ENCODE measurements at places on chromosomes 7 and 10. TPM values are rescaled to one million over a fixed set of nuclear protein-coding genes. Genes with fewer than 3 reads are reported as not detected.
A peak's percentile ranks its signal among the peaks of the same experiment; 100 is the strongest.

The CYP3A7 gene
- 3.0 TPM for total RNA-seq

GRCh38 chr10:48678041-48678440 lies 6.6 kb upstream of the WDFY4 start:
- no peak overlapping the region for H3K27ac ChIP-seq
- no peak overlapping the region for H3K4me3 ChIP-seq
- no peaks in the 10 kb centered on the region for H3K36me3 ChIP-seq
- H3K27me3 ChIP-seq: no peaks in the 10 kb centered on the region

The EGFR gene
- 73.3 TPM for total RNA-seq

- no peaks in the 10 kb centered on the region for H3K27me3 ChIP-seq
- no peak overlapping the region for H3K4me3 ChIP-seq
- no peaks in the 10 kb centered on the region for H3K4me1 ChIP-seq
- no peaks in the 10 kb centered on the region for H3K36me3 ChIP-seq
- no peak overlapping the region for H3K27ac ChIP-seq
- no peak for DNase-seq
These were observed 110.0 kb downstream of the EMX2 start for GRCh38 chr10:117652228-117653169.

The RASSF4 gene
- total RNA-seq: 27.6 TPM

The HHEX gene
- 0.80 TPM for total RNA-seq

The HMX2 gene
- total RNA-seq: not detected

The SMO gene
- total RNA-seq: 8.6 TPM

- peak overlapping the region; percentile 72 for H3K27ac ChIP-seq
- no peak overlapping the region for H3K4me3 ChIP-seq
- H3K36me3 ChIP-seq: no peaks in the 10 kb centered on the region
- no peaks in the 10 kb centered on the region for H3K27me3 ChIP-seq
- no peak for DNase-seq
These were observed 135.9 kb downstream of the CUX1 start for GRCh38 chr7:101953248-101953819.

GRCh38 chr7:54858008-54858692 lies 99.1 kb upstream of the SEC61G start:
- H3K36me3 ChIP-seq: no peaks in the 10 kb centered on the region
- H3K27me3 ChIP-seq: no peaks in the 10 kb centered on the region
- no peak for DNase-seq
- no peaks in the 10 kb centered on the region for H3K4me1 ChIP-seq
- no peak overlapping the region for H3K4me3 ChIP-seq
- no peak overlapping the region for H3K27ac ChIP-seq
